ENCODE measurements at places on chromosomes 3 and 15.

GRCh38 chr3:118412503-118412902 lies 622.1 kb downstream of the IGSF11 start:
- DNase-seq = no peak

GRCh38 chr15:67916565-67916964 lies 76.7 kb upstream of the RNU6-1 start:
- DNase-seq = no peak

DNA sequence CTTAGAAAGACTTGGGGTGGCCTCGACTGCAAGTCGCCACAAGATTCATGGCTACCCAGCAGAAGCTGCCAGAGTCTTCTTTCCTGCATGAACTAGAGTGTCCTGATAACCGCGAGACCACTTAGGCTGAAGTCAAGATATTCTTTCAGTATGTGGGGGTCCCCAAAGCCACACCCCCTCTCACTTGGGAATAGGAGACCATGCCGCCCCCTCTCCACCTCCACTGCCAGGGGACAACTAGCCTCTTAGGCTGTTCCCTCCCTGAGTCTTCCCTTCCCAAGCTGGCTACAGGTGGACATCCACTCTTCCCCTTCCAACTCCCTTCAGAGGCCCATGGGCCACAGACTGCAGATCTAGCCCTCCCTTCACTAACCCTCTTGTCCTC lies 1.3 kb upstream of the CCDC12 start:
- DNase-seq = no peak

DNA sequence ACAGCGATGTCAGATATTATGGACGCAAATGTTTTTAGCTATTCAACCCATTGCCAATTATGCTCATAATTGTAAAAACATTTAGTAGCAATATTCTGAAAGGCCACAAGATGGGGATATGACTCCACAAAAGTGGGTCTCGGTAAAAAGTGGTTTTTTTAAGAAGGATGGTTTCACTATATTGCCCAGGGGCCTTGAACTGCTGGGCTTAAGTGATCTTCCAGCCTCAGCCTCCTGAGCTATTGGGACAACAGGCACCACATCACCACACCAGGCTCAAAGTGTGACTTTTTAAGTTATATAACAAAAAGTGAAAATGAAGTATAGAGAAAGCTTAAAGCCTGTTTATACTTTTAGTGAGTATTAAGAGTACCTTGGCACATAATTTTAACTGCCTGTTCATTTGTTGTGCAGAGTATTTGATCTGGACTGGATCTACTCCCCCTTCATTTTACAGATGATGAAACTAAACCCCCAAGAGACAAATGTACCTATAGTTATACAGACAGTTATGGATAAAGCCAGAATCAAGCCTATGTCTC lies 9.4 kb downstream of the NAA50 start:
- DNase-seq = peak; percentile 74

DNA sequence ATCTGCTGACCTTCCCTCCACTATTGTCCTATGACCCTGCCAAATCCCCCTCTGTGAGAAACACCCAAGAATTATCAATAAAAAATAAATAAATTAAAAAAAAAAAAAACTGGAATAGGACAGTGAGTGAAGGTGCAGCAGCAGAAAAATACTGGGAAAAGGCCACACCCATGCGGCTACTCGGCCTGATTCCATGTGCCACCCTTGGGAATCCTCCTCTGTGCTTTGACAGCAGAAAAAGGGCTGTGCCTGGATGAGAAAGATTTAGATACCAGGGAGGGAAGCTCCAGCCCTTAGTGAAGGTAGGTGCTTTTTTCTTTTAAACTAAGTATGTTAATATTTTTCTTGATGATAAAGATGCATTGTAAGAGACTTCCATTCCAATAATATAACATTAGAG lies 107.8 kb downstream of the CTNNB1 start:
- peak; percentile 65 for DNase-seq

DNA sequence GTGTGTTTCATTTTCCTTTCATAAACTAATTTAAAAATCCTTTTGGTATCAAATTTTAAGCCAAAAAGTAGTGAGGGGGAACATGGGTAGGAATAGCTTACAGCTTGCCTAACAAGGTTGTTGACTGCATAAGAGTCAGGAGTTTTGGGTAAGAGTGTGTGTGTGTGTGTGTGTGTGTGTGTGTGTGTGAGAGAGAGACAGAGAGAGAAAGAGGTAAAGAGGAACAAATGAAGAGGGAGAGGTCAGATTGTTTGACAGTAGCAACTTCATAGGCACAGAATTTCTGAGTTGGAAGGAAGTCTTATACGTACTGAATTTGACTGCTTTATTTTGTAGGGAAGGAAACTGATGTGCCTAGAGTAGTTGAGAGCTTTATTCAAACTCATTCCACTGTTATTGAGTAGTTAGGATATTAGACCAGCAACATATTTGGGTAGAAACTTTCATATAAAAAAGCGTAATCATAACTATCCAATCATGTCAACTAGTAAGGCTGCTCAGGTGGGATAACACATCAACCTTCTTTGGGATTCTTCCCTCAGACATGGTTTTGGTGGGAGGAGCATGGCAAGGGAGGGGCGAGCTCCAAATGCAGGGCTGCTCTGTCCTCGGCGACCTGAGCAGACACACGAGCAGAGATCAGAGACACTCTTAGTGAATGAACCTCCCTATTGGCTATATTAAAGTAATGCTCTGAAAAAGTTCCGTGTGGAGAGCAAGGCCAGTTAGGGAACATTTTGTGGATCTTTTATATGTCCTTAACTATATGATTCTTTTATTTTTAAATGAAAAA lies 86.4 kb downstream of the LPP start:
- DNase-seq = no peak

- no peak for DNase-seq
These were observed 73.3 kb upstream of the RAD18 start for GRCh38 chr3:9036404-9037131.

GRCh38 chr3:88408097-88408496 lies 258.3 kb downstream of the C3orf38 start:
- no peak for DNase-seq

- DNase-seq = no peak
These were observed 85.1 kb upstream of the ZBTB20 start for GRCh38 chr3:115232167-115232566.

- DNase-seq = no peak
These were observed 429.5 kb downstream of the NLGN1 start for GRCh38 chr3:173826901-173827609.

GRCh38 chr15:49323207-49323606 lies 99.8 kb upstream of the FGF7 start:
- no peak for DNase-seq

DNA sequence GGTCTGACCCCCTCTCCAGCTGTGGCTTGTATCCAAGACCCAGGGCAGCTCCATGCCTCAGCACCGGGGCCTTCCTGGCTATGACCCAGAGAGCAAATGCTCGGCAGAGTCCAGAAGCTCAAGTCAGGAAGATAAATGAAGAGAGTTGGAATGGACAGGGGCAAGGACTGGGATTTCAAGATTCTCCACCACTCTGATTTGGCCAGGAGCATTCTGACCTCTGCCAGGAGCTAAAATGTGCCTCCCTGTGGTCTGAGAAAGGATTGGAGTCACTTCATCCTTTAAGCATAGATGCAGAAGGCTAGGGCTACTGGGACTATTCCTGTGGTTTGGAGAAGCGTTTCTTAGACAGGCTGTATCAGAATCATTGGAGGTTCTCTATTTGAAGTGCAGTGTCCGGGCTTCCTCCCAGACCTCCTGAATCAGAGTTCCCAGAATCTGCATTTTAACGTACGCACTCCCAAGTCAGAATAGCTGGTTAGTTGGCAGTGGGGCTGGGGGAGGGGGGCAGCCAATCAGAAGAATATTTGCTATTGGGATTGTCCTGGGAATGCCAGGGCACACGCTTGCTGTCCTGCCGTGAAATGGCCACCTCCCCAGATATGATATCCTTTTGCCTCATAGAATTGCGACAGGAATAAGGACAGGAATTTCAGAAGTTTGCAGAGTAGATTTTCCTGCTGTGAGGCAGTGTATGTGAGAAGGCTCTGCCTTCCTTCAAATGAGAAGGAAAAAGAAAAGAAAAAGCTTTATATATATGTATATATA lies 57.4 kb downstream of the HRH1 start:
- DNase-seq = no peak

DNA sequence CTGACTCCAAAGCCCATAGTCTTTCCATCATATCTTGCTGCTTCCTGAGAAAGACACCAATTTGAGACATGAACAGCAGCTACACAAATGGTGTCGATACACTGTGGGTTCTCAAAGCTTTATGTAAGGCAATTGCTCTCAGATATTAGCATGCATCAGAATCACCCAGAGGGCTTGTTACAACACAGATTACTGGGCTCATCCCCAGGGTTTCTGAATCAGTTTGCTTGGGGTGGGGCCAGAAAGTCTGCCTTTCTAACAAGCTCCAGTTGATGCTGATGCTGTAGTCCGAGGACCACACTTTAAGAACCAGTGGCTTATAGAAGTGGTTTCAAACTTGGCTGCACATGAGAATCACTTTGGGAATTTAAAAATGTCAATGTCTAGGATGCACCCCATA lies 86.5 kb downstream of the SEMA6D start:
- no peak for DNase-seq

GRCh38 chr15:64279131-64279530 lies 76.8 kb downstream of the CSNK1G1 start:
- no peak for DNase-seq

DNA sequence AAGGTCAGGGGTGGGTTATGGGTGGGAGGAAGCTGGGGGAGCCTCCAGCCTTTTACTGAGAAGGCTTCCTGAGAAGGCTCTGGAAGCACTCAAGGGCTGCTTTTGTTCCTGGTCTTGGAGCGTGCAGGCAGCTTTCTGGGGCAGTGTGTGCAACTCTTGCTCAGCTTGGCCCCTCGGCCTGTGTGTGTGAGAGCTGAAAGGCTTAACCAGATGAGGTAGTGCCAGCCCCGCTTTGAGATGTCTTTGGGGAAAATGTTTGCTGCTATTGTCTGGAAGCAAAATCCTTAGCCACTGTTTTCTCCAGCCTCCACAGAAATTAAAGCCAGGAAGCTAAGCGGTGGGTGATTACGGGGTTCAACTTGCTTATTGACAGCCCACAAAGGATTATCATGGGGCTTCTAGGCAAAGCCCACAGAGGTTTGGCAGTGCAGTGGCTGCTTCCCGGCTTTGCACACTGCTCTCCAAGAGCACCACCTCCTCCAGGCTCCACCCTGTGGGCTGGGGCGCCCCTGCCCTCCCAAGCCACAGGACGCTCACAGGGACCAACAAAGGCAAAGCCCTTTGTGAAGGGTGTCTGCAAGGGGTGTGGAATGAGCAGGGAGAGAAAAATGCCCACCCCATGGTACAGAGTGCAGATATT lies 121.7 kb upstream of the TLE3 start:
- DNase-seq = no peak

- DNase-seq = no peak
These were observed 21.2 kb downstream of the PRKAR2A start for GRCh38 chr3:48826451-48826850.

GRCh38 chr15:90924375-90924774 lies 8.0 kb downstream of the HDDC3 start:
- DNase-seq = peak; percentile 15

GRCh38 chr15:72782274-72783003 lies 1.1 kb downstream of the ADPGK start:
- no peak for DNase-seq

GRCh38 chr15:44804298-44805046 lies 68.1 kb downstream of the TRIM69 start:
- DNase-seq = no peak

Measured in NCI-H524 (cell line).